Astrocyte of the hippocampus (primary cell): ENCODE measurements at places on chromosomes 16 and 17.

DNA sequence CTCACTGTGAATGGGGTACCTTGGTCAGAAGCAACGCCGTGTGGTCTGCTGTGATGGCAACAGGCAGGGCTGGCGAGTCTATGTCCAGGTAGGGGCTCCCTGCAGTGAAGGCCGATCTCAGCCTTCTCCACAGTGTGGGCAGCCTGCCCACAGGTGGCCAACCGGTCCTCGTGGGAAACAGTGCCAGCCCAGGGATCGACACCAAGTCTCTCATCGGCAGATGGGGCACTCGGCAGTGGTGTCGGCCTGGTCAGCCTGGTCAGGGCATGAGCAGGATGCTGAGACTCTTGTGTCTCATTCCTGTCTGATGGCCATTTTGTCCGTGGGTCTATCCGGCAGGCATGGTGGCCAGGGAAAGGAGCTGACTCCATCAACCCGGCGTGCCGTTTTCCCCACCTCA is 92.2 kb downstream of the TNFRSF13B start:
- DNase-seq: no peak

GRCh38 chr17:72299100-72299499 is 178.3 kb downstream of the SOX9 start:
- DNase-seq: no peak

GRCh38 chr16:89146211-89147005 is 25.1 kb upstream of the CDH15 start:
- no peak for DNase-seq

GRCh38 chr17:49260011-49260816 is 29.6 kb upstream of the PHOSPHO1 start:
- DNase-seq: peak; percentile 73

DNA sequence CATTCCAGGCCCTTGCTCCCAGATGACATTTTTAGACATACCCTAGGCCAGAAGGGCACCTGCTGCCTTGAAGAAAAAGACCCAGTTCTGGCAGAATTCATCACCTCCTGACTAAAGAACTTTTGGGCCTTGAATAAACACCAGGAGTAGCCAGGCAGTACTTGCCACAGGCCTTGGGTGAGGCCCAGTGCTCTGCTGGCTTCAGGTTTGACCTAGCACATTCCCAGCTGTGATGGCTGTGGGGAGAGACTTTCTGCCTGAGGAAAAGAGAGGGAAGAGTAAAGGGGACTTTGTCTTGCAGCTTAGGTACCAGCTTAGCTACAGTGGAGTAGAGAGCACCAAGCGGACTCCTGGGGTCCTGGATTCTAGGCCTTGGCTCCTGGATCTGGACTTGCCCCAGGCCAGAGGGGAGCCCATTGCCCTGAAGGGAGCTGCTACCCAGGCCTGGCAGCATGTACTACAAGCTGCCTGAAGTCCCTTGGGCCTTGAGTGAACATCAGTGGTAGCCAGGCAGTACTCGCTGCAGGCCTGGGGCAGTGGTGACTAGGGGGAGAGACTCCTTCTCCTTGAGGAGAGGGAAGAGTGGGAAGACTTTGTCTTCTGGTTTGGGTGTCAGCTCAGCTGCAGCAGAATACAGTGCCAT is 44.3 kb downstream of the ABCA8 start:
- DNase-seq: no peak

- peak; percentile 84 for DNase-seq
Observed at GRCh38 chr17:47978324-47978723, 7.4 kb downstream of the CDK5RAP3 start.

GRCh38 chr16:85262558-85263238 is 150.4 kb upstream of the CIBAR2 start:
- no peak for DNase-seq

- no peak for DNase-seq
Observed at GRCh38 chr16:67104845-67105244, 4.9 kb upstream of the PHAF1 start.

- DNase-seq: no peak
Observed at GRCh38 chr16:85259832-85260167, 147.5 kb upstream of the CIBAR2 start.

DNA sequence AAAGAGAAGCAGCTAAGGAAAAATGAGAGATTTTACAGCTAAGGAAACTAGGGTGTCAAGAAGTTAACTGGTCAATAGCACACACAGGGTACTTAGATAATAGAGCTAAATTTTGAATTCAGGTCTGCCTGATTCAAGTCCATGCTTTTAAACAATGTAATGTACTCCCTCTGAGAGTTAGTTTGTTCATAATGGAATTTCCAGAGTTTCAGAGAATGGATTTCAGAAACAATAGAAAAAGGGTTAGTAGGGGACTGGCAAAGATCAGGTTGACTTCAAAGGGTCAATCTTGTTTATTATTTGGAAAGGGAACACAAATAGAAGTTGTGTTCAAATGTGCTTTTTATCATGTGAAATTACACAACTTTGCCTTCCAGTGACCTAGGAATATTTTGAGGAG is 17.9 kb downstream of the NSRP1 start:
- DNase-seq: no peak

- DNase-seq: peak; percentile 51
Observed at GRCh38 chr17:76997981-76998531, 129.9 kb downstream of the MGAT5B start.

- DNase-seq: peak; percentile 62
Observed at GRCh38 chr16:86901483-86901882, 323.1 kb downstream of the FOXL1 start.

GRCh38 chr17:19288453-19288852 is 51.3 kb downstream of the EPN2 start:
- DNase-seq: peak; percentile 72

- DNase-seq: peak; percentile 8
Observed at GRCh38 chr17:14672830-14673229, 371.9 kb downstream of the HS3ST3B1 start.

DNA sequence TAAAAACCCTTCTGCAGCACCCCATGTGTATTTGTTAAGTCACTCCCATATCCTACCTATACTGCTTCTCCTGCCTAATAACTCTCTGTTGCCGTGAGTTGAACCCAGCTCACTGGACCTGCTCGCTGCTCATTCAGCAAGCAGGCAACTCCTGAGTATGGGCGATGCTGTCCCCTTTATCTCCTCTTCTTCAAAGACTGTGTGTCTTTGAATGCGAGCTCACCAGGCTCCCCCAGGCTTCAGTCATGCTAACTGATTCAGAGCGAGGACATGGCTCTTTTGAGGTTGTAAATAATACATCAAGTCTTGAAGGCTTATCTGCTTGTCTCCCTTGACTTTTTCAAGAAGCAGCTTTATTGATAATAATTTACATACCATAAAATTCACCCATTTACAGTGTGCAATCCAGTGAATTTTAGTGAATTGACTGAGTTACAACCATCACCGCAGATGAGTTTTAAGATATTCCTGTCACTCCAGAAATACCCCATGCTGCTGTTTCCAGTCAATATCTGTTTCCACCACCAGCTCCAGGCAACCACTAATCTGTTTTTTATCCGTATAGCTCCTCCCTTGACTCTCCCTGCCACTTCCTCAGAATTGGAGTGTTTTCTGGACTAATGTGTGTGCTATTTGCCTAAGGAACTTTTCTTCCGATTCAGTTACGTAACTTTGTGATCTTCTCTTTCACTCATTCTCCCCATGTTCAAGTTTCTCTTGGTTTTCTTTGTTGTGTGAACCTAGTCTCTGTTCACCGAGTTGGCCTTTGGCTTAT is 132.2 kb downstream of the SPECC1 start:
- DNase-seq: no peak

- DNase-seq: peak; percentile 75
Observed at GRCh38 chr17:2055292-2056205, 646 bp downstream of the HIC1 start.

DNA sequence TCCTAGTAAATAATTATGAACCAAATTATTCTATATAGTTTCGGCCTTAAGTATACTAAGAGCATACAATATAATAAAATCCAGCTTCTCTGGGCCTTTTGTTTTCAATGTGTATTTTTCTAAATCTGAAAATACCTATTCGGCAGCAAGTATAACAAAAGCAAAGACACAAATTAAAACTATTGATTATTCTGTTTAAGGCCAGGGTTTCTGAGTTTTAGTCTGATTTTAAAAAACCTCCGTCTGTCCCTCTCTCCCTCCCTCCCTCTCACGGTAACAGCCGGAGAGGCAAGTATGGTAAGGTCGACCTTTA is 1.5 kb downstream of the TOB1 start:
- no peak for DNase-seq

- no peak for DNase-seq
Observed at GRCh38 chr16:53876811-53877210, 172.9 kb downstream of the FTO start.

DNA sequence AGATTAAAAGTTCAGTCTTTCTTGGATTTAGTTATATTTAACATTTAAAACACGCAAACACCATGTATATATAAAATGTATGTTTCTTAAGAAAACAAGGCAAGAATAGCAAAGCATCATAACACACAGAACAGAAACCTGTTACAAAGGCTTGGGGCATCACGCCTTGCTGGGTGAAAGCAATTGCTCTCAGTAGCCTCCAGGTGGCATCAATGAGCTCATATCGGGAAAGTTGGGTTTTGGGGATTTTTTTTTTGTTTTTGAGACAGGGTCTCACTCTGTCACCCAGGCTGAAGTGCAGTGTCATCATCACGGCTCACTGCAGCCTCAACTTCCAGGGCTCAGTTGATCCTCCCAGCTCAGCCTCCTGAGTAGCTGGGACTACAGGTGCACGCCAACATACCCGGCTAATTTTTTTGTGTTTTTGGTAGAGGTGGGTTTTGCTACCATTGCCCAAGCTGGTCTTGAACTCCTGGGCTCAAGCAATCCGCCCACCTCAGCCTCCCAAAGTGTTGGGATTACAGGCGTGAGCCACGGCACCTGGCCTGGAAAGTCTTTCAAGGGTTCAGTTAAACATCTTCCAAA is 56.9 kb downstream of the CYB5D2 start:
- DNase-seq: peak; percentile 60

GRCh38 chr17:64084940-64085649 is 44.8 kb downstream of the ERN1 start:
- DNase-seq: no peak

DNA sequence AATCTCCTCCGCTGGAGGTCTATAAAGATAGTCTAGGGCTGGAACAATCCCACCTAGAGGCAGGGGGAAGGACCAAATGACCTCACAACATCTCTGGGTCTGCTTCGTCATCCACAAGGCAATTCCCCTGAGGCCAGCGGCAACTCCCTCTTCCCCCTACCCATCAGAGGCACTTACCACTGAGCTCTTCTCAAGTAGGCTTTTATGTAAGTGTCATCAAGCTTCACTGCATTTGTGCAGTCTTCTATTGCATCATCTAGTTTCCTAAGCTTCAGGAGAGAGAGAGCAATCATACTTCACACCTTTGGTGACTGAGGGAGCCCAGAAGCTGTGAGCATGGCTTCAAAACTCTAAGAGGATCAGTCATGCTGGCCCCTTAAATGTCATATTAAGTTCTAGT is 21.0 kb downstream of the CNP start:
- no peak for DNase-seq

- no peak for DNase-seq
Observed at GRCh38 chr16:64971171-64971570, 150.7 kb downstream of the CDH11 start.

DNA sequence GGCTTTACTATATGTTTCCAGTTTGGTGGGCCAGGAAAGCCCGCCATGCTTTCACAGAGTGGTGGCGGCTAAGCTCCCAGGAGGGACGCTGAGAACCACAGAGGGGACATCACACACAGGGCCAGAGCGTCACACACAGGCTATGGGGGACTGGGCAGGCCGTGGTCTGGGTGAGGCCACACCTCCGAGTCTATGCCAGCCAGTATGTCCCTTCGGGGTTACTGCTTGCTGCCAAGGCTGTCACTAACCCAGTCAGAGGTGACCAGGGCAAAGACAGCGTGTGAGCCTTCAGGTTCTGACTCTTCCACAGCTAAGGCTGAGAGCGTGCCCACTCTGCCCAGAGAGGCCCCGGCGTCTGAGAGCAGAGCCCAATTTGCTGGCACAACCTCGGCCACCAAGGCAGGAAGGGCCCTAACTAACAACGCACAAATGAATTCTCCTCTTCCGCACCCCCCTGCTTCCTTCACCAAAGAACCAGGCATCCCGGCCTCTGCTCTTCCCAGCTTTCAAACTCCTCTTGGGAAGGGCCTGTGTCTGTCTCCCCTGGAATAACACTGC is 2.9 kb downstream of the PLD6 start:
- DNase-seq: no peak

DNA sequence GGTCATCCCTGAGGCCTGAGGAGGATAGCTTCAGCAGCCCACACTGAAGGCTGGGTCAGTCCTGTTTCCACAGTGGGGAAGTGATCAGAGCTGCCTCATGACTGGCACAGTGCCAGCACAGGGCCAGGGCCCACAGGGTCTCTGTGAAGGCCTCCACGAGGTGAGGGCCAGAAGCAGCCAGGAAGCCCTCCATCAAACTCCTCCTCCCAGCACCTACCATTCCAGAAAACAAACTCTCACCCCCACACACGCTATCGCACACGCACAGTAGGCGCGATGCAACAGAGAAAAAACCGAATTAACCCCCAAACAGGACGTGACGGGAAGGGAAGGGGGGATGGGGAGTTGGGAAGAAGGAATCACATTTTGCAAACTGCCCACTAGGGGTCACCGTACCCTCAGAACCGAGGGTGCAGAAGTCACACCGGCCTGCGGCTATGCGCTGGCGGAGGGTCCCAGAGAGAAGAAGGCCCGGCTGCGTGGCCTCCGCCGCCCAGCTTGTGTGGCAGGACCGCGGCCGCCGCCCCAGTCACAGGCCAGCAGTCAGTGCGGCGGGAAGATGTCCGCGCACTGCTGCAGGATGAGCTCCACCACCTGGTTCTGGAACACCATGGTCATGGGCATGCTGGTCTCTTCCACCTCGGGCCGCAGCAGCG is 37.6 kb downstream of the ARHGAP27 start:
- peak; percentile 91 for DNase-seq

- DNase-seq: no peak
Observed at GRCh38 chr16:30357715-30358576, 2.8 kb upstream of the CD2BP2 start.

GRCh38 chr17:41835800-41836549 is at the start of gene NT5C3B:
Gene NT5C3B, minus strand, starts transcription at chr17:41836232. Its CDS starts 39 bp downstream, at chr17:41836193.
- DNase-seq: peak; percentile 79

- no peak for DNase-seq
Observed at GRCh38 chr16:84286578-84287240, 8.0 kb upstream of the WFDC1 start.

DNA sequence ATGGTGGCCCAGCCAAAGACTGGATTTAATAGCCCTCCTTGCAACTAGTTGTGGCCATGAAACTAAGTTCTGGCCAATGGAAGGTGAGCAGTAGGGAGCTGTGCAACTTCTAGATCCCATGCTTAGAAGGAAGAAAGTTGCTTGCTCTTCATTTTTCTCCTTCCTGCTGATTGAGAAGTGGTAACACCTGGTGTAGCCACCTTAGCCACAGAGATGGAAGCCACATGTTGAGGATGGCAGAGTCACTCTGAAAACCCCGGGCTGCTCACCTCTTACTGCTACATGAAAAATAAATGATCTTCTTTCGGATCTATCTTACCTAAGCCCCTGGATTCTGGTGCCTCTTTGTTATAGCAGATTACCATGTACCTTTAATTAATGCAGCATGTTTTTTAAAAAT is 10.3 kb upstream of the ATP5MC1 start:
- no peak for DNase-seq

- no peak for DNase-seq
Observed at GRCh38 chr17:28519236-28519635, 13.1 kb downstream of the FOXN1 start.
